ENCODE measurements at places on chromosomes 4 and X.

- DNase-seq: no peak
These were observed 1.7 kb downstream of the MUC7 start for GRCh38 chr4:70473679-70474078.

DNA sequence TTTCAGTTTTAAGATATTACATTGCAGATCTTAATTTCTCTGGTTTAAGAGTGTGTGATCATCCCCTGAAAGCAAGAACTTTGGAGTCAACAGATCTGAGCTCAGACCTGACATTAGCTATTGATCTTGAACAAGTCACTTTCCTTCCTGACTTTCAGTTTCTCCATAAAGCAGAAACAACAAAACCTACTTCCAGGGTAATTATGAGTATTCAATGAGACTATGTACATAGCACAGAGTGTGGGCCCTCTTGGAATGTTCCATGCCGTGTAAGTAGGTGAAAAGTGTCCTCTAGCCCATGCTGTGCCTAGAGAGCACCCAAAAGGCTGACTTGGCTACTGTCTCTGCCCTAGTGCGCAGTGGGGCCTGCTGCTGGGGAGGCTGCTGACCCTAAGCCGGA lies 188.0 kb upstream of the RPL34 start:
- DNase-seq: no peak

GRCh38 chr4:53267026-53267425 lies 98.8 kb downstream of the SCFD2 start:
- no peak for DNase-seq

DNA sequence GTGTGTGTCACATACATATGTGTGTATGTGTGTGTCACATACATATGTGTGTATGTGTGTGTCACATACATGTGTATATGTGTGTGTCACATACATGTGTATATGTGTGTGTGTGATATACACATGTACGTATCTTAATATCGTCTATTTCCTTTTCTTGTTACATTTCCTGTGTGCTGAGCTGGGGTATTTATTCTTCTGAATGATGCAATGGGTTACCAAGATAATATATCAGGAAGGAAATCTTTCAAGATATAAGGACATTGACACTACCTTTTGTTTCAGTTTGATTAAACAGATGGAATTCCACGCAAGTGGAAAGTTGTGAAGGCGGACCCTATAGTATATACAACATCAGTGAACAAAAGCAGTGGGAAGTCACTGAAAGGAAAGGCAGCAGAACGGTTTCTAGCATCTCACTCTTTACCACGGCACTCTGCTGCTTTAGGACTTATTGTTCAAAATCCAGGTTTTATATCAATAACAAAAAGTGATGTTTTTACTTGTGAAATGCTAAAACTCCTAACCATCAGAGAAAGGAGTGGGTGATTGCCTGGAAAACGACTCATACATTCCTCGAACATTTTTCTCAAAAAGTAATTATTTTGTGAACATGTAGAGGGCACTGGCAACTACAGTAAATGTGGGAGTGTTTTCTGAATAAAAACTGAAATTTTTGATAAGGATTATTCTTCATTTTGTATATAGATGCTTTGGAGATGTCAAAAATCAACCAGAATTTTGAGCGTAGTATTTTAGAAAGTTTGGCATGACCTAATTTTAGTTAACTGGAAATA lies 43.1 kb upstream of the IL21 start:
- no peak for DNase-seq

DNA sequence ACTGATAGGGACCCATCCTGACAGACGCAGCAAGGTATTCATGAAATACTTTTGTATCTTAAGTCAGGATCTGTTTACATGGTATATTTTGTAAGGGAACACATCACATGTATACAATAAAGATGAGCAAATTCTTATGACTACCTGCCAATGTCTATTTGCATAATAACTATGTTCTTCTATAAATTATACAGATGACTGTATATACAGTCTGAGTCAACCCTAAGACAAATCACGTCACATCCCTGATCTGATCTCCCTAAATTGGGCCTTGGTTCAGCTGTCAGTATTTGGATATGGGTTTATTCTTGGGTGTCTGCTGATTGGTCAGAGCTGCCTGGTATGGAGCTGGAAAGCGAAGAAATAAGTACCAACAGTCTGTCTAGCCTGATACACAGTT lies 93.3 kb downstream of the SERPINA7 start:
- no peak for DNase-seq

GRCh38 chrX:44873415-44874276 lies 658 bp downstream of the KDM6A start:
- DNase-seq: peak; percentile 19

DNA sequence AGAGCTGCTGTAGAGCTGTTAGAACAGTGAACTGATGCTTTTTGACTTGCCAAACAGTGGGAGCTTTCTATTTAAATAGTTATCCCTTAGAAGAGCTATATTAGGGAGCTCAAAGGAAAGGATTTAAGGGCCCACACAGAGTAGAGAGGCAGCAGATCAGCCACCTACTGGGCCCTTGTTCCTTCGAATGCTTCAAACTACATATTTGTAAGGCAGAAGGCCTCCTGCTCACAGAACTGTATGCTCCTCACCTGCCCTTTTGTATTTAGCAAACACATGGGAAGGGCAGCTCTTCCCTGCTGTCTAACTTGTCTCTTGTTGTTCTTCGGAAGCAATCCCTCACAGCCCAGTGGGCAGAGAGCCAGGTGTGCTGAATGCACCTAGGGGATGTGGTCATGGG lies 38.0 kb downstream of the IL1RAPL1 start:
- DNase-seq: no peak

DNA sequence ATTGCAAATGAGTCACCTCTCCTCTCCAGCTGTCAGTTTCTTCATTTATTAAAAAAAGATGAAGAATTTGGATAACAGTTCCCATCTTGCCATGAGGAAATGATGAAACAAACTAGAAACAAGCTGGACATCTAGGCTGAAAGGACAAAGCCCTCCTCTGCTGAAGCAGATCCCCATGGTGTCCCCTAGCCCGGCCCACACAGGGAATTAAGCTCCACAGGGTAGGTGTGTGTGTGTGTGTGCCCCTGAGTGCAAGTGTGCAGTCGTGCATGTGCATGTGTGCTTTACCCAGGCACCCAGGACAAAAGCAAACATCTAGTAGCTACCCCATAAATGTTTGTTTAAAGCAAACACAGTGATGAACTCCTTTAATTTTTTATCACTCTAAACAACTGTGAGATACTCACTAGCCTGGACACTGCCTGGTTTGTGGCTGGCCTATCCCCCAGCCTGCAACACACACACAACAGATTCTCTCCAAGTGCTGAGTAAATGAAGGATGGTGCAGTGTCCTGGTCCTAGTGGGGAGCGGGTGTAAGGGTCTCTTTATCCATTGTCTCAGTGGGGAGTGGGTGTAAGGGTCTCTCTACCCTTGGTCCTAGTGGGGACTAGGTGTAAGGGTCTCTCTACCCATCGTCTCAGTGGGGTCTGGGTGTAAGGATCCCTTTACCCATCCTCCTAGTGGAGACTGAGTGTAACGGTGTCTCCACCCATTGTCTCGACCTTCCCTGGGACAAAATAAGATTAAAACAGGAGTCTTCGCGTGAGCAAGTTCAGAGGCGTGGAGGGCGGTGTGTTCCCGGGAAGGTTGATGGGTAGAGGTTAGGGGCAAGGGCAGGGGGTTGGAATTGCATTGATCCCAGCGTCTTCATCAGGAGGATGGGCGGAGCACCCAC lies 688 bp upstream of the EVC start:
- no peak for DNase-seq

- no peak for DNase-seq
These were observed 337.4 kb upstream of the SFRP2 start for GRCh38 chr4:154126276-154126675.
